Gastroesophageal sphincter (tissue), 4 donors: ENCODE measurements at places on chromosomes 2 and 18.

DNA sequence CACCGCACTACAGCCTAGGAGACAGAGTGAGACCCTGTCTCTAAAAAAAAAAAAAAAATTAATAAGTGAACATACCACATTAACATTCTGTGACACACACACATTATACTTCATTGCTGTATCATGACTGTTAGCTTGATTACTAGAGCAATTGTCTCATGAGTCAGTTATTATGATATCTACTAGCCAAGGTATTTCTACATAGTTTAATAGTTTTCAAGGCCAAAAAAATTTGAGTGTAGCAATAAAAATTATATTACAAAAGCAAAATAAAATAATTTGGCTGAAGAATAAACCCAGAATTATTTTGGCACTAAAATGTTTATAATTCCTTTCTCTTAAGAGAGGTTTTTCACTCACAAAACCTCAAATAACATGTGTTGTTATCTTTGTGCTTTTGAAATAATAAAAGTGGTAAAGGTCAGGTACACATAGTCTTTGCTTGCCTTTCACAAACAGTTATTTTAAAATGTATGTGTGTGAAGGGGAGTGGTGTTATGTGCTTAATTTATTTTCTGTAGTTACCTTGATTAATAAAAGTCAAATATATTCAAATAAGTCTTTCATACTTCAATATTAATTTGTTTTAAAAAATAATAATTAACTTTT, 136.9 kb upstream of the SPOPL start:
- peak; percentile 83 for ATAC-seq

DNA sequence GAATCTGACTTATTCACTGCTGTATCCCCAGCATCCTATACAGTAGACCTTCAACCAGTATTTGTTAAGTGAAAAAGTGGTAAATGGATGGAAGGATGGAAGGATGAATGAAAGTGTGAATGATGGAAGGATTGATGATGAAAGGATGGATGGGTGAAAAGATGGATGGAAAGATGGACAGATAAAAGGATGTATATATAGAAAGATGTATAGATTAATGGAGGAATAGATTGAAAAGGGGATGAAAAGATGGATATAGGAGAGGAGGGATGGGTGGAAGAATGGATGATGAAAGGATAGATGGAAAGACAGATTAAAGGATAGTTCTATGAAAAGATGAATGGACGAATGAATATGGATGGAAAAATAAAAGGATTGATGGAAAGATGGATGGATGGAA, 50.0 kb downstream of the PSD4 start:
- no peak for ATAC-seq

- no peak for ATAC-seq
These were observed 12.4 kb upstream of the RPL31 start for GRCh38 chr2:100989666-100990065.

- ATAC-seq = no peak
These were observed 18.6 kb downstream of the TYMS start for GRCh38 chr18:676069-676468.

DNA sequence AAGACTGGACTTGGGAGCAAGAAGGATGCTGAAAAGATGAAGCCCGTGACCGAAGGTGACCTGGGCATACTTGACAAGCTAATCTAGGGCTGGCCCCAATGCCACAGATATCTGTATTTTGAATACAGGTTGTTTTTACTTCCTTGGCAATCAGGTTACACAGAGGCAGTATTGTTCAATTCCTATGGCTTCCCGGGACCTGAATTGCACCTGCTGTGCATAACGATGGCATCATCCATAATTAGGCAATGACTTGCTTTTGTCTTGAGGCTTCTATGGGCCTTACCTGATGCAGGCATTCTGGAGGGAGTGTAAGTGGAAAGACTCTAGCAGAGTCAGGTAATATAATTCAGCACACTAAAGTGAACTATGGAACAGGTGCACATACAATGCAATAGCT, 60.6 kb upstream of the CUL3 start:
- no peak for ATAC-seq

DNA sequence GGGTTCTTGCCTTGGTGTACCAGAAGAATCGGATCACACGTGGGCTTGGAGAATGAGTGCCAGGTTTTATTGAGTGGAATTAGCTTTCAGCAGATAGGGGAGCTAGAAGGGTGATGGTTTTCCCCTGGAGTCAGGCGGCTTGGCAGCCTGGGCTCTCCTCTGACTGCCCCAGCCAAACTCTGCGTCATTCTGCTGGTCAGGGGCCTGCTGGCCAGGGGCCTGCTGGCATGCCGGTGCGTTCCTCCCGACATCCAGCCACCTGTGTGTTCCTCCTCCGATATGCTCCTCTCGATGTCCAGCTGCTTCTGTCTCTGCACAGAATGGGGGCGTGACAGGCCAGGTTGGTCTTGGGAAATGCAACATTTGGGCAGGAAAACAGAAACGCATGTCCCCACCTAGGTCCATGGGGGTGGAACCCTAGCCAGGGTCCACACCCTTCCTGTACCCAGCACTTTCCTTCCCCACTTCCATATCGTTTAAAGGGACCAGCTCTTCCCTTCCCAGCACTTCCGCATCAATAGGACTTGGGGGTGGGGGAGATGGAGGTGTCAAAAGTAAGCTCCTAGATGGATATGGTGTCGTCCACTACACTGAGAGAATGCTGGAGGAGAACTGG, 85.3 kb downstream of the VWA3B start:
- ATAC-seq = no peak

DNA sequence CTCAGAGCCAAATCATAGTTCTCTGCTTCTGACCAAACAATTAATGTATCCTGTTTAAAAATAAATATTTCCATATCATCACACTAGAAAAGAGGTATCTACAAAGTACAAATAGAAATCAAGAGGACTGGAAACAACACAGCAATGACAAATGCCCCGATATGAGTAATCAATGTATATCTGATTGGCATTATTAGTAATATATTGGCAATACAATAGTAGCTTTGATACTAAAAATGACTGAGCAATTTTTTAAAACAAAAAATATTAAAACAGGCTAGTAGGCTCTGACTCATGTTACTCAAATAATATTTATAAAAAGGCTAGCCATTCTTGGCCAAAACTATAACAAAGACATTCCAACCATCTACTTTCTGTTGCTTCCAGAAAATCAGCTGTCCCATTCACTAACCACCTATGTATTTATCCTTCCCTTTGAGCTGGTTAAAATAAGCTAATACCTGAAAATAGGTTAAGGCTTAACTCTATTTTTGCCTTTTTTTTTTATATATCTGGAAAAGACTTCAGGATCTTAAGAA, 13.3 kb downstream of the PPP4R3B start:
- ATAC-seq = no peak

DNA sequence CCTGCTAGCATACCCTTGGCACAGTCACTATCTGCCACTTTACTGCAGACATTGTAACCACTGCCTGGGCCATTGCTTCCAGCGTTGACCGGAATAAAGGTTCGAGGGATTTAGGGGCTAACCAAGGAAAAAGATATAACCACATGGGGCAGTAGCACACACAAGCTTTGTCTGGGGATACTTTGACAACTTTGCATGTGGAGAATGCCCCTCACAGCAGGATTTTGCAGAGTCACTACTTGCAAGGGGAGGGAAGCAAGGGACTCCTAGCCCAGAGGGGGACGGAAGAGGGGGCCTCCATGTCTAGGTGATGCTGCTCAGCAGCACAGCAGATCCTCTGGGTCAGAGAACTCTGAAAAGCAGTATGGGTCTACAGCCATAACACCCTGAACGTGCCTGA, 138.7 kb downstream of the SPP2 start:
- ATAC-seq = no peak

- ATAC-seq = no peak
These were observed 235.1 kb downstream of the GRB14 start for GRCh38 chr2:164386231-164386630.
